ENCODE measurements at places on chromosomes 16 and 17.

GRCh38 chr17:18217412-18218015, 7.9 kb upstream of the LLGL1 start:
- DNase-seq: peak; percentile 60

DNA sequence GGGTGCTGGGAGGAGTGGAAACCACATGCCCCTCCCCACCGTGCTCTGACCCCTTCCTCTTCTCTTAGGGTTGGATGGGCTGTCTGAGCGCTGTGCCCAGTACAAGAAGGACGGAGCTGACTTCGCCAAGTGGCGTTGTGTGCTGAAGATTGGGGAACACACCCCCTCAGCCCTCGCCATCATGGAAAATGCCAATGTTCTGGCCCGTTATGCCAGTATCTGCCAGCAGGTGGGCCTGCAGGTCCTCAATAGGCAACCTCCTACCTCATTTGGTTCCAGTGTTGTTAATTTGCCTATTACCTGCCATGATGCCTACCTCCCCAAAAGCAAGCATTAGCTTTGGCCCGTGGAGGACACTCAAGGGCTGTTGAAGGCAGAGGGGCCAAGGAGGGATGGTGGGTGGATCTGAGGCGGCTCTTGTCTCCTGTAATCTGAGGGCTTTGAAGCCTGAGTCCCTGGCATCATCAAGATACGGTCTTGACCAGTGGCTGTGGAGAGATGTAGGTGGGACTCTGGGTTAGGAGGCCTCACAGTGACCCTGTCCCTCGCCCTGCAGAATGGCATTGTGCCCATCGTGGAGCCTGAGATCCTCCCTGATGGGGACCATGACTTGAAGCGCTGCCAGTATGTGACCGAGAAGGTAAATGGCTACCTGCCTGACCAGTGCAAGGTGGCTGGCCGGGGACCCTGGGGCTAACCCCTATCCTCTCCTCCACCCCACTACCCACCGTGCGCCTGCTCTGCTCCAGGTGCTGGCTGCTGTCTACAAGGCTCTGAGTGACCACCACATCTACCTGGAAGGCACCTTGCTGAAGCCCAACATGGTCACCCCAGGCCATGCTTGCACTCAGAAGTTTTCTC, 3.4 kb downstream of the ALDOA start:
- peak; percentile 34 for DNase-seq

DNA sequence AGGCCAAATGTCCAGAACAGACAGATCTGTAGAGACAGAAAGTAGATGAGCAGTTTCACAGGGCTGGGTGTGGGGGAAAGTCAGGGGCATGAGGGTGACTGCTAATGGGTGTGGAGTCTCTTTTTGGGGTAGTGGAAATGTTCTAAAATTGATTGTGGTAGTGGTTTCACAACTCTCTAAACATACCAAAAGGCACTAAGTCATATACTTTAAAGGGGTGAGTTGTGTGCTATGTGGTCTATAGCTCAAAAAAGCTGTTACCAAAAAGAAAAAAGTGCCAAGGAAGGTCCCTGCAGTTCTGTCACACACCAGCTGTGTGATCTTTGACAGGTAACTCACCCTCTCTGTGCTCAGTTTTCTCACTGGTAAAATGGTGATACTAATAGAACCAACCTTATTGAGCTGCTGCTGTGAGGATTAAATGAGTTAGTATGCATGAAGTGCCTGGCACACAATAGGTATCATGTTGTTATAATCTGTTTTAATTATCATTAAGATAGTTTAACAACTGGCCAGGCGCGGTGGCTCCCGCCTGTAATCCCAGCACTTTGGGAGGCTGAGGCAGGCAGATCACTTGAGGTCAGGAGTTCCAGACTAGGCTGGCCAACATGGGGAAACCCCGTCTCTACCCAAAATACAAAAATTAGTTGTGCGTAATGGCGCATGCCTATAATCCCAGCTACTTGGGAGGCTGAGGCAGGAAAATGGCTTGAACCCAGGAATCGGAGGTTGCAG, 10.3 kb downstream of the ITGAX start:
- no peak for DNase-seq

DNA sequence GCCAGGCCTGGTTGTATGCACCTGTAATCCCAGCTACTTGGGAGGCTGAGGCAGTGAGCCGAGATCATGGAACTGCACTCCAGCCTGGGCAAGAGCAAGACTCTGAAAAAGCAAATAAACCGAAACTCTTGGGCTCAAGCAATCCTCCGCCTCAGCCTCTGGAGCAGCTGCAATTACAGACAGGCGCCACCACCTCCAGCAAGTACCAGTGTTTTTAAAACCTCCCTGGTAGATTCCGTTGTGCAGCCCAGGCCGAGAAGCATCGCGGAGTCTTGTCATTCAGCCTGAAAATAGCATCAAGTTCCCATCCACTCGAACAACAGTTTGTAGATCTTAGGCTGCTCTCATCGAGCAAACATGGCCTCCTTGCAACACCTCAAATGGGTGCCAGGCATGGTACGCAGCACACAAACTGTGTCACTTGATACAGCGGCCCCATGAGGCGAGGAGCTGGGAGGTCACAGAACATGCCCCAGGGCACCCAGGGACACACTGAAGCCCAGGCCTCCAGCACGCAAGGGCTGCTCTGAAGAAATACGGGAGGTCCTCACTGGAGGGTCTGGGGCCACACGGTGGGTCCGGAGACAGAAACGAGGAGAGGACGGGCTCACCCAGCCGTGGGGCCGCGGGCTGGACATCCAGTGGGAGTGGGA, 18.1 kb downstream of the TMC6 start:
- DNase-seq: no peak

DNA sequence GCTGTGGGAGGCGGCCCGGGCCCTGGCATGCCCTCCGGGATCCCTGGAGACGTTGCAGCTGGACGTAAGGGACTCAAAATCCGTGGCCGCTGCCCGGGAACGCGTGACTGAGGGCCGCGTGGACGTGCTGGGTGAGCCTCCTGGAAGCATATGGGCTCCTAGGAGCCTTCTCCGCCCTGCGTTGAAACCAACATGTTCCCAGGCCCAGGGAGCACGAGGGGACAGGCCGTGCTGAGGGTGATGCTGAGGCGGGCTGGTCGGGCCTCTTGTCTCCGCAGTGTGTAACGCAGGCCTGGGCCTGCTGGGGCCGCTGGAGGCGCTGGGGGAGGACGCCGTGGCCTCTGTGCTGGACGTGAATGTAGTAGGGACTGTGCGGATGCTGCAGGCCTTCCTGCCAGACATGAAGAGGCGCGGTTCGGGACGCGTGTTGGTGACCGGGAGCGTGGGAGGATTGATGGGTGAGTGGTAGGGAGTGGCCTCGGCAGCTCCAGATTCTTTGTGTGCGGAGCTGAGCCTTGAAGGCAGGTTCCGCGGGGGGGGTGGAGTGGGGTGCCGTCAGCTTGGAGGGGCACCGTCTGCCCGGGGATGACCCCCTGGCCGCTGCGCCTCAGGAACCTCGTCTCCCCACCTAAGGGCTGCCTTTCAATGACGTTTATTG, 567 bp downstream of the HSD17B1 start:
- no peak for DNase-seq

GRCh38 chr17:50558941-50559614, 1.4 kb upstream of the CACNA1G start:
- DNase-seq: no peak

- DNase-seq: no peak
Measured at GRCh38 chr17:43723697-43724359, 34.8 kb downstream of the SOST start.

DNA sequence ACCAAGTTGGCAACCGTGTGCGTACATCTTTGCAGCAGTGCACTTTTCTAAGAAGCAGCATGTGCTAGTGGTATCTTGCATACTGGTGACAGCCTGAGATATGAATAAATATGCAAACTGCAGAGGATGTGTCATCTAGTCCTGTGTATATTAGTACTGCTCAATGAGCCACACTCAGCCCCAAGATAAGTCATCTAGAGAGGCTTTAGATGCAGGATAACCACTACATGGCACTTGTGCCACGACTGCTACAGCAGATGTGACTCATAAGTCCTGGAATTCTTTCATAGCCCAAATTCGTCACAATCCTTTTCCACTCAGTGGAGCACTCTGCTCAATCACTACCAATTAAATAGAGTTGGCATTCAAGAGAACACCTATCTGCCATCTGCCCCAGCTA, 171.5 kb downstream of the AXIN2 start:
- no peak for DNase-seq

GRCh38 chr16:86762095-86762494, 183.7 kb downstream of the FOXL1 start:
- DNase-seq: no peak

- DNase-seq: no peak
Measured at GRCh38 chr16:11023262-11024039, 79.1 kb downstream of the CLEC16A start.
